ENCODE measurements at places on chromosomes 4 and X. TPM values are rescaled to one million over a fixed set of nuclear protein-coding genes. Genes with fewer than 3 reads are reported as not detected.

ASMT gene
- total RNA-seq, result not detected

WWC2 gene
- total RNA-seq, result 10.6 TPM

ZNF674 gene
- 1.8 TPM for total RNA-seq

GUCY1B1 gene
- 3.9 TPM for total RNA-seq

PGAM4 gene
- total RNA-seq, result not detected

RBM3 gene
- 144 TPM for total RNA-seq

HSPA4L gene
- 45.2 TPM for total RNA-seq

RASGEF1B gene
- total RNA-seq, result 1.2 TPM

ATRX gene
- 33.6 TPM for total RNA-seq

ANOS1 gene
- 0.56 TPM for total RNA-seq

All from airway epithelial cell (primary cell).